ENCODE measurements at places on chromosomes 3 and 15.

DNA sequence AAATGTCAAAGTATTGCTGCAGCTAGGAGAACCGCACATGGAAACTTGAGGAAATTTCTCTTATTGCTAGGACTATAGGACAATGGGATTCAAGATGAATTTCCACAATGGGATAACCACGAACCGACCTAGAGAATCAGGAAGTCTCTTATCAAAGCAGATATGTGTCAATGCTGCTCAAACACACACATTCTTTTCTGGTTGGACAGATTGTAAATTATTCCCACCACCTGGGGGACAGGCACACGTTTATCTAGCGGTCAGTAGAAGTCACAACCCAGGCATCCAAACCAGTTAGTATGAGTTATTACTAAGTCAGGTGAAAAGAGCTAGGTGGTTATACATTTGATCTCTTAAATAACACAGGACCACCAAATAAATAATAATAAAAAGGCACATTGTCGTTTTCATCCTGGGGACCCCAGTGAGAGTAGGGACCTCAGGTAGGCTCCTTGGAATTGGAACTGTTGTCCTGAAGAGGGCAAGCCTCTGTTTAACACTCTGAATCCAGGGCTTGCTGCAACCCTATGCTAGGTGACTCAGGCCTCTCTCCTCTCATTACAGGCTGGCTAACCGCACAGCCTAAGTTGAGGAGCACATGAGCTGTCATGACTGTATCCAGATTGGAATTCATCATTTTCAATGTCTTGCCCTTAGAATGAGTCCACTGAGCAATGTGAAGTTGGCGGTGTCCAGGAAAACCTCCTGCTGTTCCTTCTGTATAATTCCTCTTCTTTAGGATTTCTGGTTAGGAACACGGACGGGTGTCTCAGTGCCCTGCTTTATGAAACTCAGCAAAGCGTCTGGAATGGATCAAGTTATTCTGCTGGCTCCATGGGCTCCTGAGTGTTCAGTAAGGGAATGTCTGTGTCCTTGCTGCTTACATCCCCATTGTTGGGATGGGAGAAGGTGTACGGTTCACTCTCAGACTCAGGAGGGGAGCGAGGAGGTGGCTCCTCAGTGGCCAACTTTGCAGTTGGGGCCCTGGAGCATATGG, 59.0 kb downstream of the CLEC3B start:
- DNase-seq = no peak

GRCh38 chr3:64141476-64141875, 83.8 kb downstream of the PRICKLE2 start:
- DNase-seq = no peak

DNA sequence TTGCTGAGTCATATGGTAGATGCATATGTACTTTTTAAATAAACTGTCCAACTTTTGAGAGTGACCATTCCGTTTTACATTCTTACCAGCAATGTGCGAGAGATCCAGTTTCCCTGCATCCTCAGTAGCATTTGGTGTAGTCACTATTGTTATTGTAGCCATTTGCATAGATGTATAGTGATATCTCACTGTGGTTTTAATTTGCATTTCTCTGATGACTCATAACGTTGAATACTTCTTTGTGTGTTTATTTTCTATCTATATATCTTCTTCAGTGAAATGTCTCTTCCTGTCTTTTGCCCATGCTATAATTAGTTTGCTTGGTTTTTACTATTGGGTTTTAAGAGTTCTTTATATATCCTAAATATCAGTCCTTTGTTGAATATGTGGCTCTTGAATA, 255.7 kb upstream of the GRM7 start:
- no peak for DNase-seq

DNA sequence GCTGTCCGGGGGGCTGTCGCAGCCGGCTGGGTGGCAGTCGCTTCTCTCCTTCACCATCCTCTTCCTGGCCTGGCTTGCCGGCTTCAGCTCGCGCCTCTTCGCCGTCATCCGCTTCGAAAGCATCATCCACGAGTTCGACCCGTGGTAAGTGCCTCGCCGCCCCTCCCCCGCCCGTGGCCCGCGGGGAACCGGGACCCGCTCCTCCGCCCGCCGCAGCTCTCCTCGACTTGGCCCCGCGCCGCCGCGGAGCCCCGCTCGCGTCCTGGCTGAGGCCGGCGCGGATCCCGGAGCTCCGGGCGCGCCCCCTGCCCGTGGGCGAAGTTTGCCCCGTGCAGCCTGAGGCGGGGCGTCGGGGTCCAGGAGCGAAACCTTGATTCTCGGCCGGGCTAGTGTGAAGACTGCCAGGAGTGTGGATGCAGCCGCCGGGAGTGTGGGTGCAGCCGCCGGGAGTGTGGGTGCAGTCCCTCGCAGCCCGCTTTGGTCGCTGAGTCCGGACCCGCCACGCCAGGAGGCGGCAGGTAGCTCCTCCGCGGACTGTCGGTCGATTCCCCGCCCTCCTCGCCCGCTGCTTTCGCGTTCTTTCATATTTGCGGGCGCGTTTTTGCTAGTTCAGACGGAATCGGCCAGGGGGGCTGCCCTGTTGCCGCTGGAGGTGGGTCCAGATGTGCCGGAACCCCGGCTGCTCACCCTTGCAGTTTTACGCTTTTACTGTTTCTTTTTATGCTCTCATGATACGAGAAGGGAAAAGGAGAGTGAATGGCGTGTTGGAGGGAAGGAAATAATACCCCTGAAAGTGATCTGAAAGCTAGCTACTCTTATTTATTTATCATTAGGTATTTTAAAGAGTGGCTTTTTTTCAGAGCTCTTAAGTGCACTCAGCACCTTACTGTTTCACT, 692 bp downstream of the STT3B start:
- peak; percentile 56 for DNase-seq

DNA sequence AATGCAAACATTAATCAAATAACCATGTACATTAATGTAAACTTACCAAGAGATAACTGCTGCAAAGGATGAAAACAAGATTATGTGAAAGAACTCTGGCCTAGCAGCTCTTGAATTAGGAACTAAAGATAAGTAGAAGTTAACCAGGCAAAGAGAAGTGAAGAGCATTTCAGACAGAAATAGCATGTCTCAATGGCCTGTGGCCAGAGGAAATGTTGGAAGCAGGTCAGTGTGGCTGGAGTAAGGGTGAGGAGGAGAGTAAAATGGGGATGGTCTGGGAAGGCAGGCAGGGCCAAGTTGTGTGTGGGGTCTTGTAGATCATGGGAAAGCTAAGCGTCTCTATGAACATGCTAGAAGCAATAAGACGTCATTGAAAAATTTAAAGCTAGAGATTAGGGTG, 192.4 kb downstream of the CADPS start:
- DNase-seq = no peak

DNA sequence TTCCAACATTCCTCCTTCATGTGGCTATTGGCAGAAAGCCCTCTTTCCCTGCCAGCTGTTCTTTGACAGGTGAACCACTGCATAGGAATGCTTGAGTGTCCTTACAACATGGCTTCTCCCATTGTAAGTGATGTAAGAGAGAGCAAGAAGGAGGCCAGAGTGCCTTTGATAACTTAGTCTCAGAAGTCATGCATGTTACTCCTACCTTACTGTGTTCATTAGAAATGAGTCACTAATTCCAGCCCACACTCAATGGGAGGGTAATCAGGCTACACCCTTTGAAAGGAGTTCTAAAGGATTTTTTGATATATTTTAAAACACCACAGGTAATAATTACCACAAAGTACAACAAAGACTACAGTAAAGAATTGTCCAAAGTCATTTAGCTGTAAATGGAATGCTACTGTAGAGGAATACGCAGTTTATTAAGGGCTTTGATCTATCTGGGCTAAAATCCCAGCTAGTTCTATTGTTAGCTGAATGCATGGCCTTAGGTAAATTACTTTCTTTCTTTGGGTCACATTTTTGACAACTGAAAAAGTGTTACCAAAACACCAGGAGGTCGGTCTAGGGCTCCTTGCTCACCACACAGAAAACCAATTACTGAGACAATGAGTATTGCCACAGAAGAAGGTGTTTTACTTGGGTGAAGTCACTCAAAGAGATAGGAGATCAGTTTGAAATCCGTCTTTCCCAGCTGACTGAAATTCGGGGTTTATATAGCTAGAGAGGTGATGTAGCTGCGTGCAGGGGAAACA, 154.9 kb downstream of the GRM7 start:
- no peak for DNase-seq

DNA sequence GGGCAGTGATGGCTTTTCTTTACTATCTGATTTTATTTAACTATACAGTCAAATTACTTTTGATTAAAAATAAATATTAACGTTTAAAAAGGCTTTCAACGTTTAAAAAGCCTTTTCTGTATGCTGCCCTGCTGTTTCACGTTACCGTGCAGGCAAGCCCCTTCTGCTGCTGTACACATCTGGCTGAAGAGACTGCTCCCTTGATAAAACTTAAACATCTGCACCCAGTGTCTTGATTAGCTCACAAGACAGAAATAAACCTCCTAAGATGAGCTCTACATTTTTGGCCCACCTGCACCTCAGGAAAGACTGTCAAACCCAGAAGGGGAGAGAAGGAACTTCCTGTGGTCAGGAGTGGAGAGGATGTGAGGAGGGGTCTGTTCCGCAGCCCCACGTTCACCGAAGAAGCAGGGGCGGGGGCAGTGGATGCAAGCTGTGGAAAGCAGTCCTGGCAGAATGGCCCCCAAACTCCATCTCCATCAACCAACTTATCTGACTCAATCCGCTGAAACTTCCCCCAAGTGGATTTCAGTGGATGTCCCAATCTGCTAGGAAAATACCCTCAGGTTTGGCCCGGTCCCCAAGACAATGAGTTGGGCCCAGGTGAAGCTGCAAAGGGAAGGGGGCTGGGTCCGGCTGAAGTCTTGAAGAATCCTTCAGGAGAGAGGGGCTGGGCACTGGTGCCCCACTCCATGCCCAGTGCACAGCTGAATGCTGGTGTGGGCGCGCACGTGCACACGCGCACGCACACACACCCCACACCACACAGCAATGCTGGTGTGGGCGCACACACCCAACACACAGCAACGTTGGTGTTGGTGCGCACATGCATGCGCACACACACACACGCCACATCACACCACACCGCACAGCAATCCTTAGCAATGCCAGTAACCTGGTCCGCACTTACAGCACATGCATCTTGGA, 88.6 kb downstream of the LRIG1 start:
- no peak for DNase-seq

DNA sequence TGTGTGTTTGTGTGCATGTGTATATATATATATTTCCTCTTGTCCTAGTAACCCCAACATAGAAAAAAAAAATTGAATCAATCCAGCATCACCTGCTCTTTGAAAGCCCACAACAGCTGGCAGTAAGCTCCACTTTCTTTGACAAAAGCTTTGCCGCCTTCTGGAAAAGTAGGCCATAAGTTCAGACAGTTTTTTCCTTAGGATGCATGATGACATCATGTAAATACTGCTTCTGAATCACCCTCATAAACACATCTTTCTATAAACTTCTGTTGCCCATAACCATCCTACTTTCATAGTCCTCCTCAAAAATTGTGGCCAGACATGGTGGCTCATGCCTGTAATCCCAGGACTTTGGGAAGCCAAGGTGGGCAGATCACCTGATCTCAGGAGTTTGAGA, 67.4 kb downstream of the CSNK1G1 start:
- no peak for DNase-seq

GRCh38 chr3:27326202-27326601, 43.0 kb downstream of the NEK10 start:
- DNase-seq = no peak

DNA sequence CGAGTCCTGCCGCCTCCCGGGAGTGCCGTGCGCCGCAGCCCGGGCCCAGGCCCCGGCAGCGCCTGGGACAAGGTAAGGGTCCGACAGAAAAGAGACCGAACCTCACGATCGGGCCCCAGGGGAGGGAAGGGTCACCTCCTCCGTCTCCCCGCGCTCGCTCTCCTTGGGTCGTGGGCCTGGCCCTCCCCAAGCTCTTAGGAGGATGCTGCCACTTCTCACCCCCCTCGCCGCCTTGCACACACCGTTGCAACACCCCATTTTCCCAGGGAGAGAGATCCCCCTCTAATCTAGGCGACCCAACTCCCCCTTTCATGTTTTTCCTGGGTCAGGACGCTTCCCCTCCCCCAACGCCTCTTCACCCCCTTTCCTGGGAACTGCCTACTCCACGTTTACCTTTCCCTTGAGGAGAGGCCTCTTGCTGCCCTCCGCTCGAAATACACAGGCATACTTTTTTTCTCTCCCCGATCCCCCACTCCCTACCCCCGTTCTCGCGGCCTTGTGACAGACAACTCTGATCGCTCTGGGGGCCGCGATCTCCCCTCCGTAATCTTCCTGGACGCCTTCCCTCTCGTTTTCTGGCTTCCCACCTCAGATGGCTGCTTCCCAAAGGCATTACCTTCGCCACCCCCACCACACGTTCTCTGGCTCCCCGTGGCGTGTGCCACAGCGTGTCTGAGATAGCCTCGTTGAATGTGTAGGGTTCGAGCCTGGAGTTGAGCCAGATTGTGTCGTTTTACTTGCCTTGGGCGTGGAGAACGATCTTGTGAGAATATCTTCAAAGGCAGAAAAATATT, 688 bp downstream of the SETD5 start:
- DNase-seq = peak; percentile 24

DNA sequence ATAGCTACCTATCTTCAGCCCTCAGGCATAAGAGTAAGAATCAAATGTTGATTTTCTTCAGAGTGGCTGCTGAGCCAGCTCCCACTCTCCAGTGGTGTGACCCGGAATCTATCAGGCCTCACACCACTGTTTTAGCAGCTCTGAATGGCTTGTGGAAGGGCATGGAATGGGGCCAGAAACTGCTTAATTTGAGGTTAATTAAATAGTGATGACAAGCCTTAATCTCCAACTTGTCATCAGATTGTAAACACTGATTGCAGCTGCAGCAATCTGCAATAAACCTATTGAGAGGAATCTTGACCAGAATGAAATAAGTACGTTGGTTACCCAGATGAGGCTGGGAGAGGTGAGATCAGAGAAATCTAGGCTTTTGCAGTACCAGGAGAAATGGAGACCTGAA, 317.4 kb downstream of the FHIT start:
- DNase-seq = no peak

DNA sequence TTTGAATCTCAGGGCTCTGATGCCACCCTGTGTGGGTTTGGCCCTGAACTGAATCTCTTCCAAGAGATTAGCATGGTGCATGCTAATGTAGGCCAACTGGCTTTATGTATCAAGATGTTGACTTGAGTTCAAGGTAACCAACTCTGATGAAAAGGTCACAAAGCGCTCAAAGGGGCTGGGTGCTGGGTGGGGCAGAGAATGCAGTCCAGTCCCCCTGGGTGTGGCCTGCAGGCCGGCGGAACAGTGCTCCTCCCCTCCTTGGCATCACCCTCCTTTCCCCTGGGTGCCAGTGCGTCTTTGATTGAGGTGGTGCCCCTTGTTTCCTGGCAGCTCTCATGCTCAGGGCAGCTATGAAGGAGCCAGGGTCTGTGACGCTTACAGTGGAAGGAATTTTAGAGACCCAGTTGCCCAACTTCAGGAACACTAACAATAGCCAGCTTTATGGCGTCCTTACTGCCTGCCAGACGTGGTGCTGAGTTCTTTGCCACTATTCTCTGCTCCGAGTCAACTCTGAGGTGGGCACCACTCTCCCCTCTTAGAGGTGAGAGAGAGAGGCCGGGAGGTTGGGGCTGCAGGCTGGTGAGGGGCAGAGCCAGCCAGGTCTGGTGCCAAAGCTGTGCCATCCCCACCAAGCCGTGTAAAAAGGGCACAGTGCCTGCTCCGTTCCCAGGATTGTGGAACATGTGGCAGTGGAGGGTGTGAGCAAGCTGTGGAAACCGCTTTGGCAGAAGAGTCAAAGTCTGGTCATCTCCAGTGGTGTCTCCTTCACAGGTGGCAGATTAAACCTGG, 9.8 kb downstream of the SYNM start:
- DNase-seq = no peak

GRCh38 chr15:83613714-83614113, 40.2 kb upstream of the ADAMTSL3 start:
- no peak for DNase-seq

All from activated CD8-positive, alpha-beta memory T cell treated with anti-CD3 and anti-CD28 coated beads, Interleukin-2, amount 50 U/mL, for 4 hours (primary cell).